Stimulated activated CD4-positive, alpha-beta T cell treated with anti-CD3 and anti-CD28 coated beads, Interleukin-1b, Interleukin-23, amount 100 ng/mL, for 24 hours (primary cell): ENCODE measurements at places on chromosomes 12 and 14.

DNA sequence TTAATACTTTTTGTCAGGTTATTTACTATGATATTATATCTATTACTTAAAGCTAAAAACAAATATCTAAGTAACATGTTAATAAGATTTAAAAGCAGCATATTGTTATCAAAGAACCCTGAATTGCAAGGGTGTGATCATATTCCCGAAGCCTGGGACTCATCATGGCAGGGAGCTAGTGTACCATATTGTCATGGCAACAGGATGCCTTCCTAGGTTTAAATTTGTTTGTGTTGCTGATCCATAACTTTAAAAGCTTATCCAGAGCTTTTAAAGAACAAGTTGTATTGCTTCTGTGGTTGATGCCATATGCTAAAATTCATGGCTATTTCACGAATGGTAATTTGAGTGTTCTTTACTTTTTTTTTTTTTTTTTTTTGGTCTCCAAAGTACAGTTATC, 500.5 kb downstream of the NAV3 start:
- DNase-seq, result no peak

- no peak for DNase-seq
Measured at GRCh38 chr14:22458737-22459136, 130.3 kb downstream of the DAD1 start.

DNA sequence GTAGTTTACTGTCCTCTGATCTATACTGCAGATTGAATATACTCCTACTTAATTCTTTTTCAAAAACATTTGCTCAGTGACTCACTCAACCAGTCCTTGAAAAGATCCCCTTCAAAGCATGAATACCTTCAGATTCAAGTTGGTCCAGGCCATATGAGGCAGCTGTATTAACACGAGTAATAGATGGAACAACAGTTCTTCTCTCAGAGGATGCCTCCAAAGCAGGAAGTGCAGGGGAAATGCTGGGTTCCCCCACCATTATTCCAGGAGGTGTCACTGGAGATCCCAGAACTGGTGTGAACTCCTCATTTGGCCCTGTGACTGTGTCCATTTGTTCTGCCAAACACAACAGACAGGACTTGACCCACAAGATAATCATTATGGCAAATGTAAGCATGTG, 20.6 kb downstream of the ARMH4 start:
- DNase-seq, result no peak

- DNase-seq, result no peak
Measured at GRCh38 chr14:38948171-38948570, 154.9 kb downstream of the SEC23A start.

DNA sequence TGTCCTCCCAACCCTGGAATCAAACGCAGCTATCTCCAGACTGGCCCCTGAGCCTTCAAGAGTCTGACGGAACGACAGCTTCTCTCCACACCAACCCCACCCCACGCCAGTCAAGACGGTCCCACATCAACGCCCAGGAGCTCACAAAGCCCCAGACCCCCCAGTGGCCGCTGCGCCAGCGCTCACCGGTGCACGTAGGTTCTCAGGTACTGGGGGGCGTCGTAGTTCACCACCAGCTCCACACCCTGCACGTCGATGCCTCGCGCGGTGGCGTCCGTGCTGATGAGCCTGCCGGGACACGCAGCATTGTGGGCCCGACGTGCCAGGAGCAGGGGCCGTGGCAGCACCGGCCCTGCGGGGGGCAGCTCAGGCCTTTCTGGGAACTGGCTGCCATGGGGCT, 4.2 kb downstream of the DDX51 start:
- DNase-seq, result no peak

DNA sequence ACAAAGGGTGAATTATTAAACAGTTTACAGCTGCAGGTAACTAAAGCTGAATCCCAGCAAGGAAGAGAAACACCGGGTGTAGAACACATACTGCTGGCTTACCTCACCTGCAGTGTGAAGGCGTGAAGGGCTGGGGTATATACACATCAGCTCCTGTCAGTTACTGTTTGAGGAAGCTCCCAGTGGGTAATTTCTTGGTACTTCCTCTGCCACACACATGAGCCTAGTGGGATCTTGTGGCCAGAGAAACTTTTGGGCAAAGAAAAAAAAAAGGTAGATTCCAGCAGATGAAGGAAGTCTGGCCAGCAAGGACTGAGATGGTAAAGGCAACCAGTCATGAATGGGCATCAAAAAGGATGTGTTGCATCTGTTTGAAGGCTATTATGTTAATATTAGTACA, 14.0 kb upstream of the GPR33 start:
- DNase-seq, result no peak

DNA sequence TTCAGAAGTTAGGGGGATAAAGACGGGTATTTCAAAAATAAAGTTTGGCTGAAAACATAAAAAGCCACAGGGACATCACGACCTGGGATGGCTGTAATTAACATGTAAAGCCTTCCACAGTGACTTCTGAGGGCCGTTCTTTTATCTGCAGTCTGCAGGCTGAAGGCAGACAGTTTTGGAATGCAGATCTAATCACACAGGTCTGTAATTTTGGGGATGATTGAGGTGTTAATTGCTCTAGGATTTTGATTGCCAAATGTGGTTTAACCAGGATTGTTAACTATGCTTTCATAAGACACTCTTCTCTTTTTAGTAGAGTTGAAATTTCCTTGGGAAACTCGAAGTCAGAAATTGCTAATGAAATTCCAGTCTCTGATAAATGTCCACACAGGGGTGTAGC, 355.5 kb downstream of the ATP23 start:
- no peak for DNase-seq

- no peak for DNase-seq
Measured at GRCh38 chr14:92362781-92363235, 39.8 kb downstream of the SLC24A4 start.

DNA sequence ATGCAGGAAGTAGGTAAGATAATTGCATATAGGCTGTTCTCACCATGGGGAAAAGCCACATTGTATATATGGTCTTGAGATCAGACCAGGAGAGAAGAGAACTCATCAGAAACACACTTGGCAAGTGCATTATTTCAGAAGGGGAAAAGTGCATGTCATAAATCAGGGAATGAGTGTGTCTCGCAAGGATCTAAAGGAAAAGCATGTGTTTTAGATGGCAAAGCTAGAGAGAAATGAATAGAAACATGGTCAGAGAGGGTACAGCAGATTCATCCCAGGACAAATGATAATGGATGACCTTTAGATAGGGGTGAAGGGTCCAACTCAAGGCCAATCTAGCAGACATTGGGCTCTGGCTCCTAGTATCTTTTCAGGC, 230.2 kb upstream of the NAV3 start:
- no peak for DNase-seq

GRCh38 chr12:39368096-39368495, 74.8 kb downstream of the KIF21A start:
- no peak for DNase-seq

- DNase-seq, result no peak
Measured at GRCh38 chr14:57508756-57509155, 15.1 kb upstream of the CCDC198 start.

- DNase-seq, result no peak
Measured at GRCh38 chr14:55399852-55400251, 11.8 kb downstream of the ATG14 start.

DNA sequence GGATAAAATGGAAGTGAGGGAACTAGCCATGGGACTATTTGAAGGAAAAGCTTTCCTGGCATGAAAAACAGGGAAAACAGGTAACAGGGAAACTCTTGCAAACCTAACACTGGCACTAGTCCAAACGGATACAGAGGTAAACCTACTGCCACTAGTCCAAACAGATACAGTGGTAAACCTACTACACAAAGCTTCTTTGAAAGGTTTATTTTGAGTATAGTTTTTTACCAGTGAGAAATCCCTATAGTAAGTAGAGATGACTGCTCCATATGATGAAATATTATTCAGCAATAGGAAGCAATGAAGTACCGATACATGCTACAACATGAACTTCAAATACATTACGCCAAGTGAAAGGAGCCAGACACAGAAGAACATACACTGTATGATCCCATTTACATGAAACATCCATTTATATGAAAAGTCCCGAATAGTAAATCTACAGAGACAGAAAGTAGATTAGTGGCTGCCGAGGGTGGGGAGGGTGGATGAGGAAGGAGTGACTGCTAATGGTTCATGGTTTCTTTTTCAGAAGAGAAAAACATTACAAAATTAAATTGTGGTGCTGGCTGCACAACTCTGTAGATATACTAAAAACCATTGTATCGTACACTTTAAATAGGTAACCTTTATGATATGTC, 25.5 kb downstream of the SPTLC2 start:
- DNase-seq, result no peak

DNA sequence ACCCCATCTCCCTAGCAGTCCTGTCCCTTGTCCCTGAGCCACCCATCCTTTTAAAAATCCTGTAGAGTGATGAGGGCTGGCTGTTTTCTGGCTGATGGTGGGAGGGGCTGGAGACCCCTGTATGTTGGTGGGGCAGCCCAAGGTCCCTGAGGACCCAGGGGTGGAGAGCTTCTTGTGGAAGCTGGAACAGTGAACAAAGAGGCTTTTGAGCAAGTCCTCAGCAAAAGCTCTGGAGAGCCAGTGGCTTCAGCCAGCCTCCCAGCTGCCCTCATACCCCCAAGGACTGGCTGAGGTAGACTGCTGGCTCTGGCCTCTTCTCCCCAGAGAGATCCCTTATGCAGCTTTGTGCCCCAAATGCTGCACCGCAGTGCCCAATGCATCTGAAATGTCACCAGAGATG, 29.2 kb upstream of the COL2A1 start:
- no peak for DNase-seq

- no peak for DNase-seq
Measured at GRCh38 chr14:105281371-105282097, 19.3 kb downstream of the BRF1 start.

DNA sequence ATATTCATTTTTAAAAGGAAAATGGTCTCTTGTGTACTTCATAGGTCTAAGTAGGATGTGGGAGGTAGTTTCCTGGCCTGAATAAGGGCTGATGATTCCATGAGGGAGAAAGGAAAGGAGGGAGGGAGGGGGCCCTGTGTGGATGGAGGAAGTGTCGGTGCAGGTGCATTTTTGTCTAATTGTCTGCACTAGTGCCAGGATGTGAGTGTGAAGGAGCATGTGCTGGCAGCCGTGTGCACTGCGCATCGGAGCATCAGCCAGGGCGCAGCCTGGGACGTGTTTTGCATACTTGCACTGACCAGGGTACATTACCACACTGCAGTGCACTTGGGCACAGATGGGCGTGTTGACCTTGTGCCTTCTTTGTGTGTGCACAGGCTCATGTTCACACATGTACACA, 29.2 kb downstream of the SMUG1 start:
- no peak for DNase-seq

DNA sequence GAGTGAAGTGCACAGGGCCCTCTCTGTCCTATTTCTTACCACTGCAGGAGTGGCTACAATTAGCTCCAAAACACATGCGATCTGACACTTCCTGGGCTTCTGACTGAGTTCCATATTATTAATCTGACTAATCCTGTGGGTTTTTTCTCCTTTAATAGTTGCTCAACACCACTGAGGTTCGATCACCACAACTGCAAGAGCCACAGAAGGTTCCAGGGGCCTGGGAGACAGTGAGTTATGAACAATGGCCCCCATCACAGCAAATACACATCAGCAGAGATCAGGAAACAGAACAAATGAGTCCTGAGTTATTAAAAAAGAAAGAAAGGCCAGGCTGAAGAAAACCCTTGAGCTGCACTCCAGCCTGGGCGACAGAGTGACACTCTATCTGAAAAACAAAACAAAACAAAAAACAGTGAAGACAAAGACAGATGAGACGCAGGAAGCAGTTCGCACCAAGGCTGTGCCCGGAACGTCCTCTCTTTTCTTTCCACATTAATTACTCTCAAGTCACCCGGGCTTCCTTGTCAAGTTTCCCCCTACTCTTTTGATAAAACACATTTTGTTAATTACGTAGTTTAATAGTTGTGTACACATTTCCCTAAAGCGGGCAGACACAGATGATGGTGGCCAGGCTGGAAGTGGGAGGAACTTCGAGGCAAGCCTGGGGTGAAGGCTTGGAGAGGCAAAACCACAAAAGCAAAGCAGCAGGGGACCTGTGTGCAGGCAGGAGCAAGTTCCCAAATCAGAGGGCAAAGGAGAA, 42.7 kb downstream of the CDC42BPB start:
- DNase-seq, result no peak
